CD4-positive, alpha-beta T cell treated with Interleukin-15 for 1 hour (primary cell): ENCODE measurements at places on chromosomes 5 and 9.

DNA sequence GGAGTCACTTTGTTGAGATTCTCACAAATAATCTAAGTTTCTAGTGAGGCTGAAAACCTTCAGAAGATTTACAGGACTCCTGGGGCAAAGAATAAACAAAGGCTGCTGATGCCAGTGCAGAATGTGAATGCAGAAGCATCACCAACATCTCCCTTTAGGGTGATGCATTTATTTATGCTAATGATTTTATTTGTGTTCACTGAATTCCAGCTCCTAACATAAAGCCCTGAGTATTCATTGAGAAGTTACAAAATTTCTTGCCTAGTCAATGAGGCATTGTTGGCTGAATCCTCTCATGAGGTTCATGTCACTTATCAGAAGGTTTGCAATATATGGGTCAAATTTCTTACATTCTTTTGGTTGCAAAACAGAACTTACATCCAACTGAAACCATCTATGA is 70.0 kb downstream of the GRIN3A start:
- no peak for DNase-seq

GRCh38 chr5:134115806-134116175 is 1.3 kb downstream of the TCF7 start:
- no peak for DNase-seq

- DNase-seq = no peak
These were observed 776 bp downstream of the APBA1 start for GRCh38 chr9:69671311-69671878.

- no peak for DNase-seq
These were observed 40.4 kb downstream of the AK8 start for GRCh38 chr9:132837501-132838286.

DNA sequence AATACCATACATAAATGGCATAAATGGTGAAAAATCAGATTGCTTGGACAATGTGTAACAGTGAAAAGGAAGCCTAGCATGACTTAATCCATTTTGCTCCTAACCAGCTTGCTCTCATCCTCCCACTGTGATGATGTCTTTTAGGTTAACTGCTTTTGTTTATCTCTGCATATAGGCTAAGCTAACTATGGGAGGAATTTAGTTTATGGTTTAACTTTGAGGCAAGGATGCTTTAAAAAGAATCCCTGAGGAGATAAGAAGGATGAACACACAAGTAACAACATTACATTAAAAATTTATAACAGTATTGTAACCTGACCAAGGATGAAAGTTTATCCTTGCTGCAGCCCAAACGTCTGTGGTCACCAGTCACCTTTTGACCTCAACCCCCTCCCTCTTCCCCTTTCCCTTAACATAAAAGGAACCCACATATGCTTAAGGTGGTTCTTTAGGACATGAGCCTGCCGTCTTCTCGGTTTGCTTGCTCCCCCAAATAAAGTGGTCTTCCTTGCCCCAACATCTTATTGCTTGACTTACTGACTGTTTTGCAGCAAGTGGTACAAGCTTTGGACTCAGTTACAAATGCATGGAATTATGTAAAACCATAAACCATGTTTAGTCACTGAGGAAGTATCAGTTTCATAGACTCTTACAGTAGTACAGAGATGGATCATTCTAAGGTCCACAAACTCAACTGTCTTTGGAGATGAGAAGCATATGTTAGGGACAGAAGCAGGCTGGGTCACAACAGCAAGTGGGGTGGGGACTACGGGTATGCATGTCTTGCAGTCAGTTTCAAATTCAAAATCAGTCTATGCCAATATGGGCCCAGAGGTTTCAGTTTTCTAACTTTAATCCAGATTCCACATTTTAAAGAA is 31.3 kb downstream of the AGXT2 start:
- no peak for DNase-seq
